ENCODE measurements at places on chromosomes 2 and 18.
A peak's percentile ranks its signal among the peaks of the same experiment; 100 is the strongest.

DNA sequence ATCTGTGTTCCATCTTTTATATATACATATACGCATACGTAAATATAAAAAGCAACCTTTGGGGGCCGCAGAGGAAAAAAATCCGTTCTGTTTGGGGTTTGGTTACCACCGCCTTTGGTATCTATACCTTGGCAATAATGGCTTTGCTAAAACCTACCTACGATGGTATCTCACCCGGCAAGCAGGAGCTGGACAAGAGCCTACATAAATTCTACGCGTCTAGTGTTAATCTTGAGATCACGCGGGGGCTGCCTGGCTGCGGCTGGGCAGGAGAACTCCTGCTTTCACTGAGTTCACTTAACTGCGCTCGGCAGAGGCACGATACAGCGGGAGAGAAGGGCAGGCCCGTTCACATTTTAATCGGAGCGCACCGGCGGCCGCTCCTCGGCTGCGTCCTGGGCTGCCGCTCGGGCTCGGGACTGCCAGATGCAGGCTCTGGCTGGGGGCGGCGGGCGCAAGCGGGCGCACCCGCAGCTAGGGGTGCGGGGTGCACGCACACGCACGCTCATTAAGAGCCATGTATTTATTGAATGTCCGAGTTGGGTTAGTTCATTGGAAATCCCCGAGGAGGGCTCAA, 1.7 kb upstream of the POU3F3 start:
- DNase-seq = no peak

DNA sequence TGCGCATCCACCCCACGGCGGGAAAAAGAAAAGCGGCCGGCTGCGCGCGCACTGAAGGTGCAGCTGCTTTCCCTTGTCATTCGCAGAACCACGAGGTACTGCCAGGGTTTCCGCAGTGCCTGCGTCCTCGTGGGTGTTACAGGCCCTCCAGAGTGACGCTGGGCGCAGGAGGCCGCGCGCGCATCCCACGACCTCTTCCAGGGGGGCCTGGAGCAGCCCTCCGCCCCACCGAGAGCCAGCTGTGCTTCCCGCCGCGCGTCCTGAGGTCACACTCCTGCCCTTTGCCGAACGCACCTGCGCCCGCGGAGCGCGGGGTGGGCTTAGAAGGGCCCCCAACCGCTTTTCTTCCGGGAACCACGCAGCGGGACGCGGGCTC, 378 bp upstream of the IAH1 start:
- DNase-seq = peak; percentile 47

DNA sequence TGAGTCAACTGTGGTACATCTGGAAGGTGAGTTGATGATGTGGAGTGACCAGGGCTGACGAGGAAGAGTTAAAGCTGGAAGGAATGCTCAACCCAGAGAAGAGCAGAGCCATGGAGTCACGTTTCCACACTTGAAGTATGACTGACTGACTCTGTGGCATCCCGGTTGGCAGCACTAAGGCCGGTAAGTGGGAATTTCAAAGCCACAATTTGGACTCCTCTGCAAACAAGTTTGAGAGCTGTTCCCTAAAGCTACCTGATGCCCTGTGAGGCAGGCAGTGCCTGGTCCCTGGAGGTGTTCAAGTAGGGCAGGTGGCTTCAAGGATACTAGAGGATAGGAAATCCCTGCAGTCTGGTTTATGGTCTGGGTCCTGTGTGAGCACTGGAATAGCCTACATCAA, 69.3 kb upstream of the ITGB6 start:
- DNase-seq = no peak

DNA sequence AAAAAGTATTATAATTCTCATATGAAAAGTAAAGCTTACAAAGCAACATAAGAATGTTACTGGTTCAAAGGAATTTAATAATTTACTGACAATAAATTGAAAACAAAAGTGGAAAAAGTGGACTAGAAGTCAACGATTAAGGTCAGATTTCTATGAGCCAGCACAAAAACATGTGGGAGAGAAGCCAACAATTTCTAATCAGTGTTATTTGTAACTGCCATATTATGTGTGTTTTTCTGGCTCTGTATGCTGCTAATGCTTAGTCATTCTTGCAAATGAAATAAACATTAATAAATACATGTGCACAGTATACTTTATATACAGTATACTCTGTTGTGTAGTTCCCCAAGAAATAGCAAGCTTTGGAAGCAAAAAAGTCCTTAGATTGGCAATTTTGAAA, 301.3 kb upstream of the RGPD4 start:
- DNase-seq = no peak

GRCh38 chr18:49976795-49977560, 163.6 kb upstream of the ACAA2 start:
- no peak for DNase-seq

Measured in hepatocyte (in vitro differentiated cells).